ENCODE measurements at places on chromosomes 7 and 10.

DNA sequence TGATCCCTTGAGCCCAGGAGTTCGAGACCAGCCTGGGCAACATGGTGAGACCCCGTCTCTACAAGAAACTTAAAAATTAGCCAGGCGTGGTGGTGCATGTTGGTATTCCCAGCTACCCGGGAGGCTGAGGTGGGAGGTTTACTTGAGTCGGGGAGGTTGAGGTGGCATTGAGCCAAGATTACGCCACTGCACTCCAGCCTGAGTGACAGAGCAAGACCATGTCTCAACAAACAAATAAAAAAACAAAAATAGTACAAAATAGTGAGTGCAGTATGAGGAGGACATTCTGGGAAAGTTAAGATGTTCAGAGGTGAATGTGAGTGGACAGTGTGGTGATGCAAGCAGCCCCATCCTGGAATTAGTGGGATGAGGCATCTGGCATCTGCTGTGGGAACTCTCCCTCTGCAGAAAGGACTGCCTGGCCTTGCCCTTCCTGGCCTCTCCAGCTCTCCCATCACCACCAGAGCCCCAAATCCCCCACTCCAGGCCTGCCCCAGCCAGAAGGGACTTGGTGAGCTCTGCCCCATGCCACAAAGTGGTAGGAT lies 96.6 kb upstream of the PARD3 start:
- DNase-seq: peak; percentile 88

- no peak for DNase-seq
These were observed 81.4 kb upstream of the FAM133B start for GRCh38 chr7:92671505-92672169.

- DNase-seq: no peak
These were observed 542.6 kb upstream of the LRRN3 start for GRCh38 chr7:110548372-110548771.

DNA sequence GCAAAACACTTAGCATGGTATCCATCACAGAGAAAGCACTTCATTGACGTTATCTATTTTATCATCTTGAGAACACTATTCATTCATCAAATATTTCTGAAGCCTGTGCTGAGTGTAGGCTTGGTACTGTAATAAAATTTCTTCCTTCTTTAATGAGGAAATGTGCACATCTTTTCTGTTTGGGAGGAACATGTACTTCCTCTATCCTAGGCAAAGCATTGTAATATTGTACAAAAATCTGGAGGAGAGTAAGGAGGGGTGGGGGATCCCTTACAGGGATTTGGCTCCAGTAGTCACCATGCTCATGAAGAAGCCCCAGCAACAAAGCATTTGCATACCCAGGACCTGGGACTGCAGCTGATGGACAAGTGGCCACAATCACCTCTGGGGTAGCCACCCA lies 39.9 kb upstream of the SORCS3 start:
- DNase-seq: no peak

DNA sequence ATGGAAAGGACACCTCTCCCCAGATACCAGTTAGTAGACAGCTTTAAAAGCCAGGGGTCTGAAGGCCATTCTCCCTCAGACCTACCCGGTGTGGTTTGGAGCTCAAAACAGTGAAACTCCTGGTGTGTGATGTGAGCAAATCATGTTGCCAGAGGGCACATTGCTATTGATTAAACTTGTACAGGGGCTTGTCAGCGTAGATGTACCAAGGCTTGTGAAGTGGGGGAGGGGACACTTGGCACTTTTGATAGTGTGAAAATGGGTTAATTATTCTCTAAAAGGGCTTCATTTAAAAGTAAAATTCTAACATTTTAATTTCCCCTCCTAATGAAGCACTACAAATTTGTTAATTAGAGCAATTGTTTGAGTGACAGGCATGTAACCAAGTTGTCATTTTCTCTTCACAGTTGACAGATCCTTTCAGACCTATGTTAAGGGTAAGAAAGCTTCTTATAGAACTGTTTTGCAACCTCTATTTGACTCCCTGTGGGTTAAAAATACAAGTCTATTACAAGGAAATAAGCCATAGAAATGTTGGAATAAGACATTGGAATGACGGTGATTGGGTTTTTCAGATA lies 356.9 kb upstream of the GALNT17 start:
- no peak for DNase-seq

- no peak for DNase-seq
These were observed 90.9 kb upstream of the NOBOX start for GRCh38 chr7:144494355-144494754.

GRCh38 chr7:80646083-80646865 lies 7.8 kb downstream of the CD36 start:
- DNase-seq: no peak

DNA sequence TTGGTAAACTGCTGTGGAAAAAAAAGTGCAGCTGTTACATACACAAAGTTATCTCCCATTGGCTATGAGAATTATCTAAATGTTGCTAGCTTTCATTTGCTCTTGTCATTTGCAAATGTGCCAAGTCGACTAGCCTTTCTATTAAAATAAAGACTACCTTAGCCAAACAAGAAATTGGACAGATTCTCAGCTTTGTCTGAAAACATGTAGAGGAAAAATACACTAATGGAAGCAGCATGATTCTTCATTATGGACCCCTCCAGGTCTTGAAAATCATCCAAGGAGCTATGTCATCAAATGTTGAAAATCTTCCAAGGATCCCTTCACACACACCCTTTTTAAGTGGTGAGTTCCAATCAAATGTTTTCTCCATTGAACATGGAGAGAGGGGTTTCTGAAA lies 237.7 kb downstream of the ETV1 start:
- DNase-seq: no peak

GRCh38 chr7:125670926-125671572 lies 741.4 kb upstream of the POT1 start:
- peak; percentile 20 for DNase-seq

Measured in fibroblast of mammary gland (primary cell).